ENCODE measurements at places on chromosomes 5 and 9. TPM values are rescaled to one million over a fixed set of nuclear protein-coding genes. Genes with fewer than 3 reads are reported as not detected.
A peak's percentile ranks its signal among the peaks of the same experiment; 100 is the strongest.

DNA sequence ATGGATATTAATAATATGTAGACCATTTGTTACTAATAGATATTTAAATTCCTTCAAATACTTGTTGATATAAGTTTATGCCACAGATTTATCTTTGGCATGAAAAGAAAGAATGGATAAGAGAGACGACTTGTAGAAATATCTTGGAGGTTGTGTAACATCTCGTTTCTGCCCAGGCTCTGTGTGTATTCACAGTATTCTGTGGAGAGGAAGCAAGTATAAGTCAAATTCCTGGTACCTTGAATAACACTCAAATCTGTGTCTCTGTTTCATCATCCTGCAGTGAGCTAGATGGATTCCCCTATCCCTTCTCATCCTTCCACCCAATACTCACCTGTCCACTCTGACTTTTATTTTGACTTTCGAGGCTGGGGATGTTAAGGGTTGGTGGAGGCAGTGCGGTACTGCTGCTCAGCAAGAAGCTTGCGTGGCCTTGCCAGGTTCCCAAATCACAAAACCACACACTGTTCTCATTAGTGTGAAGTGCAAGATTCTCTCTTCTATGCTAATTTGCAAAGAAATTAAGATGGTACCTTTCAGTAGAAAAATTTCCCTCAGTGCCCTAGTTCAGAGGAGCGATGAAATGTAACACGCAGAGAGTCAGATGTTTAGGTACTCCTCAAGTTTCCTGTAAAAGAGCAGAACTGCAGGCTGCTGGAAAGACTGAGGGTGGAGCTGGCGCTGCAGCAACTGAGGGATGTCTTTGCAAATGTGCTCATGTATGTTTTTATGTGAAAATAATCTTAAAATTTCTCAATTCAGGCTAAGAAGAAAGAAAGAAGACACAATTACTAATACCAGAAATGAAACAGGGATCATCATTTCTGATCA lies 42.6 kb upstream of the ANKRD18A start:
- peak; percentile 75 for DNase-seq

DNA sequence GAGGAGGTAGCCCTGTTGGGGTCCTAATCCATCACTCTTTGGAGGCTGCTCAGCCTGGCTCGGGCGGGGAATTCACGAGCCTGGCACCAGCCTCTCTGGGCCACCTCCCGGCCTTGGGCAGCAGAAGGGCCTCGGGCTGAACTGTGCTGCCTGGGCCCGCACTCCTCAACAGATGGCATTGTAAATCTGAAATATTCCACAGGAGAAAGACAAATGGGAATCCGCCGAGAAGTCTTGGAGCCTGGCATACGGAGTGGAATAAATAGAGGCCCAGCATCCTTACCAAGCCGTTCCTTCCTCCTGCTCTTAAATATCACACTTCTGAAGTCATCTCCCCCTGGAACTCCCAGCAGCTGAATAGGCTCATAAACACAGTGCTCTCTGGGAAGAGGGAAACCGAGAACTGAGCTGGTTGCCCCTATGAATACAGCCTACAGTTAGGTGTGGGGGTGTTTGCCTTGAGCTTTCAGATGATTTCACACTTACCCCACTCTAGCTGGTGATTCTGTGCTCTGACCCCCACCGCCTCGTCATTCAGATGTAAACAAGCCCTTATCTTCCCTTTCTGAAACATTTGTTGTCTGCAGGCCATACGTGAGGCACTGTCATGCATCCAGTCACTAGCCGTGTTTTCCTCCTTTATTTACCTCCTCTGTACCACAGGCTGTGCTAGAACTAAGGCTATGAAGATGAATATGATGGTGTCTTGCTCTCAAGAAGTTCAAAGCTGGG lies 455.0 kb upstream of the CLINT1 start:
- DNase-seq = no peak

- DNase-seq = no peak
Observed at GRCh38 chr5:66829826-66830225, 233.6 kb downstream of the MAST4 start.

GRCh38 chr5:72066705-72067107 lies 40.6 kb upstream of the MAP1B start:
- no peak for DNase-seq

DNA sequence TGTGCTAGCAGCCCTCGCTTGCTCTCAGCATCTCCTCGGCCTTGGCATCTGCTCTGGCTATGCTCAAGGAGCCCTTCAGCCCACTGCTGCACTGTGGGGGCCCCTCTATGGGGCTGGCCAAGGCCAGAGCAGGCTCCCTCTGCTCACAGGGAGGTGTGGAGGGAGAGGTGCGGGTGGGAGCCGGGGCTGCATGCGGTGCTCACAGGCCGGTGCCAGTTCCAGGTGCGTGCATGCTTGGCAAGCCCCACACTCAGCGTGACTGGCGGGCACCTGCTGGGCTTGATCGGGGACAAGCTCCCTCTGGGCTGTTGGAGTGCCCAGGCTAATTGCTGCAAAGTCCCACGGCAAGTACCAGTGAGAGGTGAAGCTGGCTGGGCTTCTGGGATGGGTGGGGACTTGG lies 170.5 kb downstream of the TRIM36 start:
- no peak for DNase-seq

DNA sequence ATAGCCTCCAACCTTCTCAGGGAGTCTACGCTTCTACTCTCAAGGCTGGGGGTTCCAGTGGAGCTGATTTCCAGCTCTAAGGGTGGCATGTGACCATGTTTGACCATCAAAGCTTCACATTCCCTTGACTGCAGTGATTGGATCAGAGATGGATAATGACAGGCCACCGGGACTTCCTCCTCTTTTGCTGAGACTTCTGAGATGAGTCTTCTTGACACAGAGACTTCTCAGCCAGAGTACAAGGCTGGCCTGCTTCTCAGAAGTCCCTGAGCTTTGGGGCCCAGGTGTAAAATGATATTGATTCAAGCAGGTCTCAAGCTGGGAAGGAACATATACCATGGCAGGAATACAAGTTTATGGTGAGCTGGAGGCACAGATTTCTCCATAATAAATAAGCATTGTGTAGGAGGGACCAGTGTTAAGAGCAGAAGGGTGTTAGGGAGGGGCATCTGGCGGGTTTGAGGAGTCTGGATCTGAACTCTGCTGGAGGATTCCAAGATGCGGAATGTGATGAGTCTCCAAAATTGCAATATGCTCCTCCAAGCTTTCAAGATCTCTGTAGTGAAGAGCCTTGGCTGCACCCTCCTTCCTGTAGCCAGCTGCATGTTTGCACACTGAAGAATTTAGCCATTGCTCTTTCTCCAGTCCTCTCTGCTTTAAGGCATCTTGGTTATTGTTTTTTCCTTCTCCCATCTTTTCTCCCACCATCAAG lies 41.7 kb upstream of the HSD17B4 start:
- DNase-seq = no peak

- DNase-seq = no peak
Observed at GRCh38 chr5:24643880-24644279, 898 bp downstream of the CDH10 start.

DNA sequence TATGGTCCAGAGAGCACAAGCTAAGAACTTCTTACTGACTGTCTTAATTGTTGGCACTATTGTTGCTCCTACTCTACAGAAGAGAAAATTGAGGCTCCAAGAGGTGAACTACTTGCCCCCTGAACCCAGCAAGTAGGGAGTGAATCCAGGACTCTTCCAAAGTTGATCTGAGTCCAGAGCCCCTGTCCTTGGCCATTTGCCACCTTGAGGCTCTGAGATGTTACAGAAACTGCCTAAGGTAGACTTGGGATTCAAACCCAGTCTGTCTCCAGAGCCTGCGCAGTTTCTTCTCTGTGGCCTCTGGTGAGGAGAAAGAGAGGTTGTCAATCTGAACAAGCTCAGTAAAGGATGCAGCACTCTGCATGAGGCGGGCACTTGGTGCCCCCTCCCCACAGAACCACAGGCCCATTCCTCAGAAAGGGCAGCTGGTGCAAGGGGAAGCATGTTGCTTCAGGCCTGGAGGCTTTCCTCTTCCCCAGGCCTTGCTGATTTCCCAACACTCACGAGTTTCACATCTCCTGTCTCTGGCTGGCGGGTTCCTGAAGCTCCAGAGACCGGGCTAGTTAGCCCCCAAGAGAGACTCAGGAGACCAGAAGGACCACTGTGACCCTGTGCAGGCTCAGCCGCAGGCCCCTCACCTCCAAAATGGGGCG lies 2.9 kb upstream of the LCP2 start:
- DNase-seq = no peak

Gene PCDHA9
- polyA plus RNA-seq = 0.11 TPM

Gene PCDHGA9
- 21.4 TPM for polyA plus RNA-seq

All from spinal cord (tissue), 10 donors.